ENCODE measurements at places on chromosomes 3 and 15.

DNA sequence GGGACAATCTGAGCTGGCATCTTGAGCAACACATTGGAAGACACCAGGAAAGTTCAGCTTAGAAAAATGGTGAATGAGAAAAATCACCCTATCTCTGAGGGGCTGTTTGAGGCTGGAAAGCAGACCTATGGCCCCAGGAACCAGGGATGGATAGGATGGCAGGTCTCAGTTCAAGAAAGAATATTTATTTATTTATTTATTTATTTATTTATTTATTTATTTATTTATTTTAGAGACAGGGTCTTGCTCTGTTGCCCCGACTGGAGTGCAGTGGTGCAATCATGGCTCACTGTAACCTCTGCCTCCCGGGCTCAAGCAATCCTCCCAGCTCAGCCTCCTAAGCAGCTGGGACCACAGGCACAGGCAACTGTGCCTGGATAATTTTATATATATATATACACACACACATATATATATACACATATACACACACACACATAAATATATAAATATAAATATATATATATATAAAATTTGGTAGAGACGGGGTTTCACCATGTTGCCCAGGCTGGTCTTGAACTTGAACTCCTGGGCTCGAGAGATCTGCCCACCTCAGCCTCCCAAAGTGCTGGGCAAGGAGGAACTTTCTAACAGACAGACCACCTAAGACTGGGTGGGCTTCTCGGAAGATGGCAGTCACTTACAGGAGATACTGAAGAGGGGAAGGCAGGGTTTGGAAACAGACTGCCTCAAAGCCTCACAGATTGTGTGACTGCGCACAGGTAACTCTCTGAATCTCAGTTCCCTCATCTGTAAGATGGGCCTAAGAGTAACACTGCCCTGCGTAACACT is 29.7 kb downstream of the CCDC13 start:
- no peak for DNase-seq

DNA sequence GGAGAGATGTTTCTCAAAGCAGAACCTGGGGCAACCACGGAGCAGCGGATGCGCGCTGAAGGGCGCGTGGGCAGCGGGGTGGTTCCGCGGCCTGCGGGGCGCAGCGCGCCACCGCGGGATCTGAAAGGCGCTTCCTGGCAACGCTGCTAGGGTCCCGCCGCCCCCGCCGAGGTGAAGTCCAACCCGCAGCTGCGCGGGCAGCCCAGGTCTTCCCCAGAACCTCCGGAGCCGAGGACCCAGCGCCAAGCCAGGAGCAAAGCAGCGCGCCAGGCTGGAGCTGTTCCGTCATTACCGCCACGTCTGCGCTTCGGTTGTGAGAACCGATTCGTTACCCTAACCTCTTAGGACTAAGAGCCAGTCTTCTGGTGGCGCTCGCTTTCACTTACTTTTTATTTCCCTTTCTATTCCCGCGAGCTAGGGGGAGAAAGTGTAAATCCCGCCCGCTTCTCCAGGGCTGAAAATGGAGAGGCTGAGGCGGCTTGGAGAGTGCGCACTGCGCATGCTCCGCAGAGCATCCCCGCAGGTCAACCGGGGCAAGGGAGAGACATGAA is 3.2 kb upstream of the GABRG3 start:
- DNase-seq, result no peak

- DNase-seq, result no peak
These were observed 129.3 kb downstream of the SSR3 start for GRCh38 chr3:156425651-156426050.

DNA sequence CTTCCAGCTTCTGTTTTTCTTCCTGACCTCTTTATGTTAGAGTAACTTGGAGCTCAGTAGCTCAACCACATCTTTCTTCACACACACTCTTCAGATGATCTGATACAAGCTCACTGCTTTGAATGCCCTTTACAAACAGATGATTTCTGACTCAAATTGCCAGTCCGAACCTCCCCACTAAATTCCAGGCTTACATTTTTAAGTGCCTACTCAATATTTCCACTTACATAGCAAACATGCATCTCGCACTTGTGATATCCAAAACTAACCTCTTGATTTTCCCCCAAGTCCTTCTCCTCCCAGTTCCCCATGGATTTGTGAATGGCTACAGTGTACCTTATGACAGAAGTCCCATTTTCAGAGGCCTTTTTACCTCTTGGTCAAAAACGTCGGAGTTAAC is 139.1 kb downstream of the GBE1 start:
- DNase-seq, result no peak

DNA sequence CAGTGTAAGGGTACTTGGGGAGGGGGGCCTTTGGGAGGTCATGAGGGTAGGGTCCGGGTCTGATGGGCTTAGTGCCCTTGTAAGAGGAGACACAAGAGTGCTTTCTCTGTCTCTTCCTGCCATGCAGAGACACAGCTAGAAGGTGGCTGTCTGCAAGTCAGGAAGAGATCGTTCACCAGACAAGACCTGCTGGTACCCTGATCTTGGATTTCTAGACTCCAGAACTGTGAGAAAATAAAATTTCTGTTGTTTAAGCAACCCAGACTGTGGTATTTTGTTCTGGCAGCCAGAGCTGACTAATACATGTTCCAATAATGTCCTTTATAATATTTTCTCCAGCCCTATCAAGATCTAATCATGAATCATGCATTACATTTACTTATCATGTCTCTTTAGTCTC is 130.0 kb upstream of the VEPH1 start:
- no peak for DNase-seq
